ENCODE measurements at places on chromosomes 4 and X.

DNA sequence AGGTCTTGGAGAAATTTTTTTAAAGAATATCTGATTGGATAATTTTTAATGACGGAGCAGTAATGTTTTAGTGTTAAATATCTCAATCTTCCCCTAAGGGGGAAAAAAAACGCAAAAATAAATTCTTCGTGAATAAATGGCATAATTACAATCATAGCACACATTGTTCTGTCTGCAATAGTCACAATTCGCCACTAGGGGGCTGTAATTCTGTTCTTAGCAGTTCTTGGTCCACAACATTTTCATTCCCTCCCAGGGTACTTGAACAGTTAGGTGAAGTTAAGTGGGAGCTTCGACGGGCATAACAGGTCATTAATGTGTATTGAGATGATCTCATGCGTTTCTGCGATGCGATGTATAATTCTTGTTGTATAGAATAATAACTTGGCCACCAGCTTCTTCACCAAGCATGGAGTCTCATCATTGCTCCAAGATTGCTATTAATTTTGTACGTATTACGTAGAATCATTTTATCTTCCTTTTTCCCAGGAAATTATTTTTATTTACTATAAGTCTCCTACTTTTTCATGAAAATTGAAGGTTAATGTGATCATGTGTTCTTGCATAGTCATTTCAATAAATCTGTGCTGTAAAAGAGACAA is 27.2 kb downstream of the HTR2C start:
- DNase-seq: peak; percentile 6

DNA sequence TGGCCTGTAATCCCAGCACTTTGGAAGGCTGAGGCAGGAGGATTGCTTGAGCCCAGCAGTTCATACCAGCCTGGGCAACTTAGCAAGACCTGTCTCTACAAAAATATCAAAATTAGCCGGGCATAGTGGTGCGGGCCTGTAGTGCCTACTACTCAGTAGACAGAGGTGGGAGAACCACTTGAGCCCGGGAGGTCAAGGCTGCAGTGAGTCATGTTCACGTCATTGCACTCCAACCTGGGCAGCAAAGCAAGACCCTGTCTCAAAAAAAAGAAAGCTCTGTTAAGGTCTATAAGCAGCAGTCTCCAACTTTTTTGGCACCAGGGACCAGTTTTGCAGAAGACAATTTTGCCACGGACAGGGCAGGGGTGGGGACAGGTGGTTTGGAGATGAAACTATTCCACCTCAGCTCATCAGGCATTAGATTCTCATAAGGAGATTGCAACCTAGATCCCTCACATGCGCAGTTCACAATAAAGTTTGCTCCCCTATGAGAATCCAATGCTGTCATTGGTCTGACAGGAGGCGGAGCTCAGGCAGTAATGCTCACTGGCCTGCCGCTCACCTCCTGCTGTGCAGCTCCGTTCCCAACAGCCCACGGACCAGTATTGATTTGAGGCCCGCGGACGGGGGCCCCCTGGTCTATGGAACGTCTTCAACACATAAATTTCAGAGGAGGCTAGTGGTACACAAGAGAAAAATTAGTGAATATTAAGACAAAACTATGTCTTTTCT is 67.9 kb downstream of the KLHL8 start:
- no peak for DNase-seq

GRCh38 chr4:106303548-106304281 is 12.3 kb downstream of the TBCK start:
- DNase-seq: no peak

- DNase-seq: no peak
Measured at GRCh38 chrX:57451426-57452020, 140.3 kb upstream of the ZXDB start.

- no peak for DNase-seq
Measured at GRCh38 chr4:66688674-66689073, 856.6 kb downstream of the CENPC start.

- DNase-seq: peak; percentile 36
Measured at GRCh38 chr4:140052050-140052449, 101.9 kb downstream of the MAML3 start.

DNA sequence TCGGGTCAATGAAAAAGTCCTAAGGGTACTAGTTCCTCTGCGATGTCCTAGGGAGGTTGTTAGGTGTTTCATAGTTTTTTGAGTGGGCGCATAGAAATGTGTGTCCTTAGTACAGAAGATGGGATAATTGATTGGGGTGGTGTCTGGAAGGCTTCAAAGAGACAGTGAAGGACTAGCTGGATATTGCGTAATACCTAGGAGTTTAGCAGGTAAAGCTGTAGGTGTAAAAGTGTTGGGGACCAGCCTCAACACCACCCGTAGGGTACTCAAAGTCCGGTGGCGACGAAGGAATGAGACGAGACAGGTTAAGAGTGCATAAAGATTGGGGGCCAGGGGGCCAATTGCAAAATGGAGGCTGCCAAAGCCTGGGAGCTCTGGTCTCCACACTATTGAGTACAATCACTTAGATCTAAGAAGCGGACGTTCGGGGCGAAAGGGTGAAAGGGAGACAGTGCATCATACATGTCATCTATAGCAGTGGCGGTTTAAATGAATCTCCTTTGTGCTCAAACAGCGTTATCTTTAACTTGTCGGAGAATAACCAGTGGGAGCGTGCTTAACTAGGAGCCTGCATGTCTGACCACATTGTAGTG is 1.0 kb downstream of the TRMT44 start:
- DNase-seq: no peak

DNA sequence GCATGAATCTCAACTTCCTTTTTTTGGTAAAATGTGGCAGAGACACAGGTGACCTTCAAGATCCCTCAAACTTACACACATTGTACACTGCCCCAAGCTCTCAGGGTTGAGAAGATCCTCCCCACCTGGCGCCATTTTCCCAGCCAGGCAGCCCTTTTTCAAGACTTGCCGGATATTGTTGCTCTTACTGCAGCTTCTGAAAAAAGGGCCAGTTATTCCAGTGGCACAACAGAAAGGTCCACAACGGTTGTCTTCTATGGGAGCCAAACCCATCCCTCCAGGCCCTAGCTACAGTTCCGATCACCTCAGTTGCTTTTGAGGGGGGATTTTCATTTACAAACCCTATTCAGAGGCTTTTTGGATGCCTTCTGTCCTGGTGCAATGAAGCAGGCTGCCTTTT is 101.1 kb downstream of the CHIC2 start:
- no peak for DNase-seq

DNA sequence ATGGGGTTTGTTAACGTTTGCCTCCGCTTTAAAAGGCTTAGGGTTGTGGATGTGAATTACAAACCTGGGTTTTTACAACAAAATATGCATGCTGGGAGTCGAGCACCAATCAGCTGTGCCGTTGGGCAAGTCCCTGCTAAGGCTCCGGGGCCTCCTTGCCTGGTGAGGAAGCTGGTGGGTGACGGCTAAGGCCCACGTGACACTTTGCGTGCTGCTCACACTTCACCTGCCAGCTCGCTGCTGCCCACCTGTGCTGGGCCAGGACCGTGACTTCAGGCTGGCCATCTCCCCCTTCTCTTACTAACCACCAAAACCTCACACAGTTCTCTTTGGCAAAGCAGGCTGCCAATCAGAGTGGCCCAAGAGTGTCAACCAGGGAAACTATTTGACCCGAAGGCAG is 178.3 kb downstream of the AFAP1 start:
- no peak for DNase-seq

- DNase-seq: no peak
Measured at GRCh38 chr4:83961575-83961974, 425.7 kb downstream of the GPAT3 start.
